Mesenteric fat pad (tissue), 1 donor: ENCODE measurements at places on chromosomes 4 and X. TPM values are rescaled to one million over a fixed set of nuclear protein-coding genes. Genes with fewer than 3 reads are reported as not detected.

- DNase-seq: no peak
Measured at GRCh38 chrX:101485212-101485949, at the start of gene ARMCX4. TSS of gene ARMCX4 (plus strand) at chrX:101485456. CDS start at chrX:101488590, 3,134 bp downstream.

- no peak for DNase-seq
Measured at GRCh38 chr4:60805500-60806313, 394.4 kb upstream of the ADGRL3 start.

DNA sequence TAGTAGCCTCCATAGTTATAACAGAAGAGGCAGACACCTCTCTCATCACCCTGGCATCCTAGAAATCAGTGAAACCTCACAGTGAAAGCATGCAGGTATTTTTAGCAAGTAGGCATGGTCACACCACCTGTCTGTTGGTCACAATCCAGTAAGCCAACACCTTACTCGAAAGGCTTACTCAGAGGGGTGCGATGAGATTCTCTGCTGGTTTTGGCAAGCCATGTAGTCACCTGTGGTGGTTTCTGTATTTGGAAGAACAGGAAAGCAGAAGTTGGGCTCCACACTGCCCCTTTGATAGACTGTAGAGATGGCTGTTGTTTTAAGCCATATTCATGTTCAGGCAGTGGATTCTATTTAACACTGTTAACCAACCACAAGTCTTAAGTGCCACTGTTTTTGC is 134.7 kb downstream of the DCLK2 start:
- no peak for DNase-seq

GRCh38 chr4:101183221-101183620 is 164.1 kb downstream of the PPP3CA start:
- no peak for DNase-seq

GRCh38 chr4:42074294-42074693 is 78.2 kb downstream of the BEND4 start:
- no peak for DNase-seq

MSN gene
- total RNA-seq: 296 TPM

SAT1 gene
- total RNA-seq: 859 TPM
